ENCODE measurements at places on chromosomes 11 and 22.

- no peak for DNase-seq
Measured at GRCh38 chr11:30559004-30559403, 27.1 kb downstream of the MPPED2 start.

GRCh38 chr11:101582989-101583250 lies 887 bp downstream of the TRPC6 start:
- no peak for DNase-seq

- DNase-seq: peak; percentile 77
Measured at GRCh38 chr11:62905927-62906531, 15.1 kb downstream of the CHRM1 start.

DNA sequence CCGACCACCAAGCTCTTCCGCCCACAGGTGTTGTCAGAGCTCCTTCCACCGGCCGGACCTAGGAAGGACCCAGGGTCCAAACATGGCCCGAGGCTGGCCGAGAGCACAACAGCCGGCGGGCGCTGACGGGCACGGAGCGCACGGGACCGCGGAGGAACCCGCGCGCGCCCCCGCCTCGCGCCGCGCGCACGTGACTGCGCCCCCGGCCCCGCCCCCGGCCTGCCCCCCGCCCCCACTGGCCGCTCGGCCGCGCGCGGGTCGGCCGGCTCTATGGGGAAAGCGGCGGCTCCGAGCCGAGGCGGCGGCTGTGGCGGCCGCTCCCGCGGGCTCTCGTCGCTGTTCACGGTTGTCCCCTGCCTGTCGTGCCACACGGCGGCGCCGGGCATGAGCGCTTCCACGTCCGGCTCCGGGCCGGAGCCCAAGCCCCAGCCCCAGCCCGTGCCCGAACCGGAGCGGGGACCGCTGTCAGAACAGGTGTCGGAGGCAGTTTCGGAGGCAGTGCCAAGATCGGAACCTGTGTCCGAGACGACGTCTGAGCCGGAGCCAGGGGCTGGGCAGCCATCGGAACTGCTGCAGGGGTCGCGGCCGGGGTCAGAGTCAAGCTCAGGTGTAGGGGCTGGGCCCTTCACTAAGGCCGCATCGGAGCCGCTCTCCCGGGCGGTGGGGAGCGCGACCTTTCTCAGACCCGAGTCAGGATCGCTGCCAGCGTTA lies at the start of gene OSBP2:
Gene OSBP2 (plus strand): TSS at position 235 of the 711 bp plus-strand sequence. CDS start 36 bp downstream, at position 271.
- DNase-seq: no peak

DNA sequence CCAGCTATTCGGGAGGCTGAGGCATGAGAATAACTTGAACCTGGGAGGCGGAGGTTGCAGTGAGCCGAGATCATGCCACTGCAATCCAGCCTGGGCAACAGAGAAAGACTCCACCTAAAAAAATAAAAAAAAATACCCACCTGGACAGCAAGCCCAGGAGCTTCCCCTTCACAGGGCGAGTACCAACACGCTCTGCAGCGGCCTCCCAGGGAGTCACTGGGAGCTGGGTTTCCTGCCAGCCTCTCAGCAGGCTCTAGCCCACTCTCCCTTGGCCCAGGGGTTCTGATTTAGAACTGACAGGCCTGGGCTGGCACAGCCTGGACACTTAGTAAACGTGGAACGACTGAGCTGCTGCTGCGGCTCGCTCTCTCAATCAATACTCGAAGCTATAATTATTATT lies 2.0 kb upstream of the CABP7 start:
- no peak for DNase-seq

DNA sequence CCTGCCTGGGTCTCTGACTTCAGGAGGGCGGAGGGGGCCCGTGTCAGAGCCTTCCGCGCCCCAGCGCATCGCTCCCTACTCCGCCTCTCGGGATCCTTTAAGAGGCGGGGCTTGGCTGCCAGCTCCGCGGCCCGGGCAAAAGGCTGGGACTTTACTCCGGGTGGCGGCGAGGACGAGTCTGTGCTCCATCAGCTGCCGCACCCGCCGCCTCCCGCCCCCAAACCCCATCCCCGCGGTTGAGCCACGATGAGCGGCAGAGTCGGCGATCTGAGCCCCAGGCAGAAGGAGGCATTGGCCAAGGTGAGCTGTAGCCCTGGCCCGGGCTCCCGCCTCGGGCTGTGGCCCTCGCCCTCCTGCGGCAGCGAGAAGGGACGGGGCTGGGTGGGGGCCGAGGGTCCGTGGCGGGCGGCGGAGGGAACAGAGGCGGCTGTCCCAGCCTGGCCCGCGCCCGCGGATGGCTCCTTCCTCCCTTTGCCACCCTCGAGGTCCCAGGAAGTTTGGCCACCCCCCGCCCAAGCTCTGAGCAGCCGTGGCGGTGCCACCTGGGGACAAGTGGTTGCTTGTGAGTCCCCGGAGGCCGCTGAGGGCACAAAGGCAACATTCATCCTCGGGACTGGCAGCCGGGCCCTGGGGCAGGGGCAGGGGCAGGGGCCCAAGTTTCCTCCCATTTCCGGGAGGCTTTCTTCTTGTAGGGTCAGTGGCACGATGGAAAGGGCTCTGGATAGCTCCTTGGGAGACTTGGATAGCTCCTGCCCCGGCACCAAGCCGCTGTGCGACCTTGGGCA lies at the start of gene SEC14L2:
Gene SEC14L2 (plus strand): TSS at position 148 of the 785 bp plus-strand sequence. CDS start 99 bp downstream, at position 247.
- no peak for DNase-seq

GRCh38 chr11:11296434-11296833 lies 56.6 kb downstream of the CSNK2A3 start:
- no peak for DNase-seq

DNA sequence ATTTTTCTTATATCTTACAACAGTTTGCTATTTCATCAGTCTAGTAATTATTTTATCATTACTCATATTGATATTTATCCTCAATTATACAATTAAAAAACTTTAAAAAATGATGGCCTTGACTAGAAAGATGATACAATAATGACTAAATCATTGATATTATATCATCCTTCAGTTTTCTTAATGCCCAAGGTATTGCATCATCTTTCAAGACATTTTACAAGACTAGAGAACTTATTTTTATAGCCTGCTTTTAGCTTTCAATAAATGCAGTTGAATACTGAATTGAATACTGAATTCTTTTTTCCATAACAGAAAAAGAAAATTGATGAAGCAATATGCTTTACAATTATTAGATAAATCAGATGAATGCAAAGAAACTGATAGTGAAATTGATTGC lies 886.5 kb upstream of the LRRC4C start:
- DNase-seq: no peak

DNA sequence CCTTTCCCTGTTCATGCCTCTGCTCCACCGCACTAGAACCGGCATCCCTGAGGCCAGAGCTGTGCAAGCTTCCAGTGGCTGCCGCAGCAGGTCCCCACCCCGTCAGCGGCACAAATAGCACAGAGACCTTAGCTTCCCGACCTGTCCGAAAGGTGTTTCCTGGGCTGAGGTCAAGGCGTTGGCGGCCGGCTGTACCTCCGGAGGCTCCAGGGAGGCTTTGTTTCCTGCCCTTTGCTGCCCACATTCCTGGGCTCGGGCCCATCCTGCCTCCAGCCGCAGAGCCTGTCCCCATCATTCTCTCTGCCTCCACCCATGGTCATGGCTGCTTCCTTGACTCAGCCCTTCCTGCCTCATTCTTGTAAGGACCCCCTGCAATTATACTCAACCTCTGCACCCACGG lies 31.2 kb downstream of the ARHGAP8 start:
- DNase-seq: no peak

GRCh38 chr11:65581928-65582327 lies 6.1 kb downstream of the EHBP1L1 start:
- no peak for DNase-seq

- no peak for DNase-seq
Measured at GRCh38 chr11:96326959-96327358, 16.0 kb downstream of the MAML2 start.

GRCh38 chr11:69027704-69028372 lies 14.8 kb upstream of the MRGPRF start:
- peak; percentile 95 for DNase-seq

DNA sequence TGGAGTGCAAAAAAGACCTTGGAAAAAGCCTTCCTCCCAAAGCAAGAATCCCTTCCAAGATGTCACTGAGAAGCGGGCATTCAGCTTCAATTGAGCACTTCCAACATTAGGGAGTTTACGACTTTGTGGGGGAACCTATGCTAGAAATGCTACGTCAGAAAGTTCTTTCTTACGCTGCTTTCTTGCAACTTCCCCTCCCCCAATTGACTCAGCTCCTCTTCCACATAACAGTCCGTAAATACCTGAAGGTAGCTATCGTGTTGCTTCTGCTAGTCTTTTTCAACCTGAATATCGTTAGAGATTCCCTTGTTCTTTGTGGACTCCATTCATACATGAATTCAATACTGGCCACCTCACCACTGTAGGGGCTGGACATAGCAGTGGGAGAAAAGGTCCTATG lies 47.0 kb downstream of the VSIG10L2 start:
- DNase-seq: no peak

- no peak for DNase-seq
Measured at GRCh38 chr11:122168218-122168617, 52.2 kb upstream of the BLID start.

- DNase-seq: no peak
Measured at GRCh38 chr22:49622241-49623105, 205.2 kb downstream of the BRD1 start.

- no peak for DNase-seq
Measured at GRCh38 chr11:57073128-57073527, 84.4 kb downstream of the OR5AK2 start.

Data from HL-60 (cell line).